Mammary microvascular endothelial cell (primary cell): ENCODE measurements at places on chromosomes 13 and 19. TPM values are rescaled to one million over a fixed set of nuclear protein-coding genes. Genes with fewer than 3 reads are reported as not detected.

ERICH6B gene
- total RNA-seq: not detected in 2 replicates

LHB gene
- not detected in 2 replicates for total RNA-seq

CPAMD8 gene
- total RNA-seq: 0.20 and 0.80 TPM in 2 replicates

APLP1 gene
- total RNA-seq: 3.9 and 7.4 TPM in 2 replicates

KLF1 gene
- total RNA-seq: not detected in 2 replicates
